H54 (cell line): ENCODE measurements at places on chromosomes 12 and 14.
A peak's percentile ranks its signal among the peaks of the same experiment; 100 is the strongest.

- peak; percentile 9 for DNase-seq
Measured at GRCh38 chr12:58176296-58176869, 235.0 kb downstream of the ATP23 start.

GRCh38 chr12:16300736-16301135 is 23.3 kb upstream of the SLC15A5 start:
- no peak for DNase-seq

- no peak for DNase-seq
Measured at GRCh38 chr12:71397433-71397954, 42.1 kb upstream of the LGR5 start.

DNA sequence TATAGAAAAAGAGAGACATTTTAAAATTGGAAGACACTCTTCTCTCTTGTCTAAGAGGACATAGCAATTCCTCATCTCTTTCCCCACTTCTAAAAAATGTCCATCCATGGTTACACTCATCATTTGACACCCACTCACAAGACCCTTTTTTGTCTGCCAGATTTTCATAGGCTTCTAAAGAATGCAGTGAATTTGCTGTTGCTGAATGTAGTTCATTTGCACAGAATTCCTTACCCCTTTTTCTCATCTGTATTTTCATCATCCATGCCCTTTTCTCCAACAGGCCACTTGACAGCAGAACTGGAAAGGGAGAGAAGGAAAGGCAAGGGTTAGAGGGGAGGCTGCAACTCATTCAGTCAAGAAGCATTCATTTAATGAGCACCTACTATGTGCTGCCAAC is 128.0 kb downstream of the NUAK1 start:
- DNase-seq, result no peak

GRCh38 chr12:24625103-24625502 is 323.8 kb downstream of the BCAT1 start:
- no peak for DNase-seq

DNA sequence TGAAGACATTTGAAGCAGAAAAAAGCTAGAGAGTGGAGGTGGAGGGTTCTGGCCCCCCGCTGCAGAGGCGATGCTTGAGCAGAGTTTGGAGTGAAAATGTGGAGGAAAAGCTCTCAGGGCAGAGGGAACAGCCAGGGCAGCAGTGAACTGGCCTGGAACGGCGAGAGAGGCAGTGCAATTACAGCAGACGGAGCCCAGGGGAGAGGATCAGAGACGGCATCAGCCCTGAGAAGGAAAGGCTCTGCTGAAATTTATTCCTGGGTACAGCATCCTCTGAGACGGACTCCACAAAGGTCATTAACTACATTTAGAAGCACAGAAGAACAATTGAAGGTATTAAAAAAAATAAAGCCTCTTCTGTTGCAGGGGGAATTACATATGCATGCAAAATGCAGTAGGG is 14.2 kb downstream of the STON2 start:
- DNase-seq, result no peak

GRCh38 chr12:95505039-95505438 is 31.1 kb downstream of the METAP2 start:
- DNase-seq, result no peak

GRCh38 chr14:25150401-25150800 is 100.5 kb upstream of the STXBP6 start:
- no peak for DNase-seq

DNA sequence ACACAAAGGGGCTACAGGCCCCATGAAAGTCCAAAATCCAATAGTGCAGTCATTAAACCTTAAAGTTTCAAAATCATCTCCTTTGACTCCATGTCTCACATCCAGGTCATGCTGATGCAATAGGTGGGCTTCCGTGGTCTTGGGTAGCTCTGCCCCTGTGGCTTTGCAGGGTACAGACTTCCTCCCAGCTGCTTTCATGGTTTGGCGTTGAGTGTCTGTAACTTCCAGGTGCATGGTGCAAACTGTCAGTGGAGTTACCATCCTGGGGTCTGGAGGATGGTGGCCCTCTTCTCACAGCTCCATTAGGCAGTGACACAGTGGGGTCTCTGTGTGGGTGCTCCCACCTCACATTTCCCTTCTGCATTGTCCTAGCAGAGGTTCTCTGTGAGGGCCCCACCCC is 8.5 kb upstream of the OR4Q2 start:
- no peak for DNase-seq

- no peak for DNase-seq
Measured at GRCh38 chr12:116524964-116525379, 34.2 kb upstream of the MAP1LC3B2 start.

GRCh38 chr12:42447371-42447786 is 121.4 kb downstream of the PPHLN1 start:
- DNase-seq, result no peak

- DNase-seq, result no peak
Measured at GRCh38 chr14:102667703-102668102, 75.3 kb downstream of the RCOR1 start.
